ENCODE measurements at places on chromosomes 3 and 15.

DNA sequence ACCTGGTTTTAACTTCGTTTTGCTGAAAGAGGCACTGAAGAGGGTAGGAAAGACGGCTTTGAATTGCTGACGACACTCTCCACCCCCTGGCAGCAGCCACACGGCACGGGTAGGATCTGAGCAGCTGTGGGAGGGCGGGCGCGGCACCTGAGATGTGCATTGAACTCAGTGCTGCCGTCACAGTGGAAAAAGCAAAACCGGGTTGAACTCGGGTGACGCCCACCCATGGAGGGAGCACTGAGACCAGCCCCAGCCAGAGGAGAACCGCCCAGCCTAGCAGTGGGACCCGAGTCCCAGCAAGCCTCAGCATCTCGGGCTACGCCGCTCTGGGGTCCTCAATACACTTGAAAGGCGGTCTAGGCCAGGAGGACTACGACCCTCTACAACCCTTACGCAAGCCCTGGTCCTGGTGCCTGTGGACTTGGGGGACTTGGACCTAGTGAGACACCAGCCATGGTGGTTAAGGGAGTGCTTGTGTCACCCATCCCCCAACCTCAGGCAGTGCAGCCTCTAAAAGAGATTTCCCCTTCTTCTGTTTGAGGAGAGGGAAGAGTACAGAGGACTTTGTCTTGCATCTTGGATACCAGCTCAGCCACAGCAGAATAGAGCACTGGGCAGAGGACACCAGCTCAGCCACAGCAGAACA is 50.0 kb upstream of the RPL35A start:
- no peak for DNase-seq

GRCh38 chr15:70870051-70870450 is 16.1 kb upstream of the LARP6 start:
- no peak for DNase-seq

- no peak for DNase-seq
These were observed 242.6 kb upstream of the AGTR1 start for GRCh38 chr3:148455098-148455497.

GRCh38 chr15:57158589-57158988 is 217.7 kb upstream of the CGNL1 start:
- DNase-seq: no peak

GRCh38 chr3:113193719-113194118 is 17.6 kb upstream of the BOC start:
- DNase-seq: no peak

Data from activated T-cell treated with anti-CD3 and anti-CD28 coated beads for 4 hours (primary cell).